Left cardiac atrium (tissue), 4 donors: ENCODE measurements at places on chromosomes 2 and 18.

DNA sequence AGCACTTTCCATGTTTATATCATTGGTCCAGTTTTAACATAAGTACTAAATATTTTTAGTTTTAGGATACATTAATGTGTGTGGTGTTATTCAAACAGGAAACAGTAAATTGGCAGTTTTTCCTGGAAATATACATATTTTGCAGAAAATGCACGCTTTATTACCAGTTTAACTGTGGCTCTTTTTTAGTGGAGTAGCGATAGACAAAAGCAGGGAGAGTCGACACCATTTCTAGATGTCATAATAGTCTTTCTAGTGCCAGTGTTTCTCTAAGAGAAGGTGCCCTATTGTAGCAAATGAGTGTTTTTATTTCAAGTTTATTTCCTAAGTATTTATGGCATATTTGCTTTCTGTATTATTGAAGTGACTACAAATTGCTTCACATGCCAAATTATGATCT is 9.1 kb upstream of the SLC35G4 start:
- no peak for DNase-seq

DNA sequence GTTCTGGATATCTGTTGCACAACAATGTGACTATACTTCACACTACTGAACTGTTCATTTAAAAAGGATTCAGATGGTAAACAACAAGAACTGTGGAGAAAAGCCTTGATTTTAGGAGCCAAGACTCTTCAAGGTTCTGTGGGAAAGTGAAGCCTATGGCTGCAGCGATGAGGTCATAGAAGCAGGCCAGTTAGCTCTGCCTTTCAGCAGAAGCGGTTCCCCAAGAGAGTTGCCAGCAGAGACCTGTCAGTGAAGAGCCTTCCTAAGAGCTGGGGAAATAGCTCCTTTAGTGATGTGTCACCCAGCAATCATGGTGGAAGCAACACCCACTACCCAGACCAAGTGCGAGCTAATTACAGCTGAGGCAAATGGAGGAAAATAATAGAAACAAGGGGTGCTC is 346.5 kb upstream of the ETAA1 start:
- no peak for DNase-seq

GRCh38 chr2:212708355-212708754 is 169.8 kb upstream of the ERBB4 start:
- DNase-seq = no peak

DNA sequence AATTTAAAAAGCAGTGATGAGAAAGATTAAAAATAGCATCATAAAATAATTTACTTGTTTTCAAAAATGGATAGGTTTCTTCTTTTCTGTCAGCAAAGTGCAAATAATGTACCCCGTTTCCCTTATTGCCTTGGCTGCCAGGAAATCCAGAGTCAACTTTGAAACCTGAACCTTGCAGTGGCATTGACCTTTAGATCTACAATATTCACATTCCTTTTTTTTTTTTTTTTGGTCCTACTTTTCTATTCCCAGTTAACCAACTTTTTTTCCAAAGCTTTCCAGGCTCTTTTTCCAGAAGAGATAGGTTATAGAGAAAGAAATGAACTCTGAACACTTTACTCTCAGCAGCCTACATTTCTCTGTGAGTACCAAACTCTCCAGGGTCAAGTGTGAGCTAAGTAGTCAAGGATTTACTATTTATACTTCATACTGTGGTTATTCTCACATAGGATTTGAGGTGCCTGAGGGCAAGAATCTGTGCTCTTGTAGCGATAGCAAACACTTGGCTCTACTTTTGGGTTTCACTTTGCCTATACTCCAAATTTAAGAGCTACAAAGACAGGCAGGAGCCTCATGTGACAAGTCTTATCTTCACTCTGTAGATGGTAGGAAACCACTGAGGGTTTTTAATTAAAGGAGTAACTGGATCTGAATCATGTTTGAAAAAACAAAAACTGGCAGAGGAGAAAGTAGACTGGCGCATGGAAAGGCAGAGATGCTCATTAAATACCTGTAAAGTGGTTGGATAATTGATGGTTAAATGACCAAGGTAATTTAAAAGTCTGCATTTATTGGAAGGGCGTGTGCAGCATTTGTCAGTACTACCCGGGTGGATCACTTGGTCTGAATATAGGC is 63.2 kb upstream of the TMEM17 start:
- DNase-seq = no peak

GRCh38 chr2:25470806-25471205 is 129.1 kb upstream of the DNMT3A start:
- no peak for DNase-seq

DNA sequence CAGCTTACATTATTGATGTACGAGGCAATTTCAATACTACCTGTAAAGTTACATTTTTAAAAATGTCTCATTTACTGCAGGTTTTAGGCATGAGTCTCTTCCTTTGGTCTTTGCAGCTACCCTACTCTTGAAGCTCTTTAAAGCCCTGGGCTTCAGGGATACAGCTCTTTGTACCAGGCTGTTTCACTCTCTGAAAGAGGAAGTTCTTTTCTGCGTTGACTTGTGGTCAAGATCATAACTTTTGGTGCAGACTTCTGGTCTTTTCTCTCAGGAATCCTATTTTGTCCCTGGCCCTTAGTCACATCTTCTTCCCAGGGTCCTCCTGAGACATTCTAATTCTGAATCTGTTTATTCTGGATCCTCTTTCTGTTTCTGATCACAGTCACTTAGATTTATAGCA is 16.6 kb upstream of the HRH4 start:
- no peak for DNase-seq

DNA sequence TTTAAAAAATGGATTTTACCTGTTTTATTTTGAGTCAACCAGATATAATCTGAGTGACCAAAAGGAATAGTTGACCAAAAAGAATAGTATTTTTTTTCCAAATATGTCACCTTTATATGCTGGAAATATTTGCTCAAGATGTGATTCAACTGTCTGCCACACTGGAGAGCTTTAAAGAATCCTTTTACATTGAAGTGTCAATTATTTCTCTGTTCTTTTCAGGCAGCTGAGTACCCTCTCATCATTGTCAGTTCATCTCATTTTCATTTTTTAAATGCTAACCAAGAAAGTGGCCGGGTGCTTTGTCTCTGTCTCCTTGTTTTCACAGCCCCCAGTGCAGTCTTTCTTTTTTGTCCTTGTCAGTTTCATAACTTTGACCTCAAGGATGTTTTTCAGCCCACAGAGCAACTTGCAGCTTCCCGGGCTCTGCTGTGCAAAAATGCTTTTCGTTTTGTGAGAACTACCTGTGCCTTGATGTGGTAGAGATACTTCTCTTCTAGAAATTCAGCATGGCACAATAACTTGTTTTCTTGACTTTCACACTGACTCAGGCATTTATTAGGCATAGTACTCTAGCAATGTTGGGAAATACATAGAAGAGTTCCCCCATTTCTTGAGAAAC is 23.4 kb upstream of the CERS6 start:
- DNase-seq = no peak

DNA sequence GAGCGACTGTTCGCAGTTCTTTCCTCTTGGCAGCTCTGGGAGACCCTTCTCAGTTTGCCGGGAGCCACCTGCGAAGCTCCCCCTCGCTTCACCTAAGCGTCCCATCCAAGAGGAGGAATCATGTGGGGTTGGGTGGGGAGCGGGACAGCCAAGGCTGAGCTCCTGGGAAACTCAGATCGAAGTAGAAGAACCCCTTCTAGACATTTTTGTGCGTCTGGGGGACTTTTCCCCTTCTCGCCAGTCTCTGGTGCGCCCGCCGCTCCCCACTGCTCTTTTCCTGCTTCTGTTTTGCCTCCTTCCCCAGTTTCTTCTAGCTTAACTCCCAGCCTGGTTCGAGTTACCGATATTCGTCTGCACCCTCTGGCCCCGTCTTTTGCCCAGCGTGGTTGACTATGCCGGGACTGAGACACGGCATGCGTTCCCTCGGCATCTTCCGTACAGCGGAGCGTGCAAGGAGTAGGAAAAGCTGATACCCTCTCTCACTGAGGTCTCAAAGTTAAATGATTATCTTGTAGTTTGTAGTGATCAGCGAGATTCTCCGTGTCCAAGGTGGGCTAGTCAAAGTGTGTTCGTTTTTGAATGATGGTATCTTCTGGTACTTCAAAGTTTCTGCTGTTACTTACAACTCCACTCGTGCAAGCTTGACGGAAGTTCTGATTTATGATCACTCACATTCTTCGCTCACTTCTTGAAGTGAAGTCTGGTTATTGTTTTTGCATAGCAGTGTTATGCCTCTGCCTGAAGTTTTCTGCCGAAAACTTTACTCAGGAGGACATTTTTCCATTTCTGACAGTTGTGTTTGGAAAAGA is 664 bp downstream of the CAMKMT start:
- DNase-seq = no peak

- DNase-seq = peak; percentile 90
Observed at GRCh38 chr2:207625014-207625907, at the start of gene METTL21A. METTL21A (minus strand) TSS chr2:207625394; CDS start chr2:207624375, 1,019 bp downstream.

GRCh38 chr2:115299199-115299598 is 856.8 kb downstream of the DPP10 start:
- no peak for DNase-seq

GRCh38 chr2:63865159-63865799 is 23.6 kb downstream of the UGP2 start:
- no peak for DNase-seq

DNA sequence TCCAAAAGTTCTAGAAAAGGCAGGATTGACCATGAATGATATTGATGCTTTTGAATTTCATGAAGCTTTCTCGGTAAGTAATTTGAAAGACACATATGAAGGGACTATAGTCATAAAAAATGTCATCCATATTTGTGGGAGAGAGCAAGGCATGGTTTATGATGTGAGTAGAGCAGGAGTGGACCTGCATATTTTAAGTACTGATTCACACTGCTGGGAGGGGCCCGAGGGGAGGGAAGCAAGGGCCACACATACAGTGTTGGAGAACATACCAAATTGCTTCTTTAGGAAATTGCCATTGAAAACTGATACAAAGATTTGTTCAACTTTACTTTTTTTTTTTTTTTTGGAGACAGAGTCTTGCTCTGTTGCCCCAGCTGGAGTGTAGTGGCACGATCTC is 39.4 kb downstream of the HADHB start:
- DNase-seq = no peak

DNA sequence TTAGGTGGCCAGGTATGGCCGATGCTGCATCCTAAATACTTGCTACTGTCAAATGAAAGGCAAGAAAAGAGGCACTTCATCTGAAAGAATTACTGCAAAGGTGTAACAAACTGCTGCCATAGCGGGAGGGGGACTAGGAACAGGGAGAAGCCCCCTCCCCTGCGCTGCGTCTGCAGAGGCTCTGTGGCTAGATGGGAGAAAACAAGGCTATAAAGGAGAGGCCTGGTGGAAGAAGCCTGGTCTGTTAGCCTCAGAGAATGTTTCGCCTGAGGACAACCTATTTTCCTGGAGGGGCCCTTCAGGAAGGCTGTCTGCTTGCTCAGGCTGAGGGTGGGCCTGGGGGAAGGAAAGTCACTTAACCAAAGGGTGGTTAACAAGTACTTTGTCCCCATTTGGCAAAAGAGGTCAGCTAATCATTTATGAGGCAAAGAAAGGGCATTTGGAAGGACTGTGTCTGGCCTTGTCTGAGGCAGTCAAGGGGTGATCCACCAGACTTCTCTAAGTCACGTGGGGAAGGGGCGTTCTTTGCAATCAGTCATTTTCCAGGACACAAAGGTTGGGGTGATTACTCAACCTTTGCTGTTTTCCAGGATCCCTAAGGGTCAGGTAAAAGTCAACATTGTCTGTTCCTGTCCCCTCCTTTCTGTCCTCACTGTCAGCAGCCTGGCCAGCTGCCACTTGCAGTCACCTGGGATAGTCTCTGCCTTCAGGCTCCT is 103.0 kb upstream of the TMEM200C start:
- no peak for DNase-seq

- DNase-seq = peak; percentile 7
Observed at GRCh38 chr2:239952251-239952650, 72.9 kb downstream of the NDUFA10 start.

GRCh38 chr2:64063454-64063853 is 44.2 kb upstream of the VPS54 start:
- no peak for DNase-seq

- no peak for DNase-seq
Observed at GRCh38 chr18:74896390-74896991, 298.8 kb downstream of the ZNF407 start.

DNA sequence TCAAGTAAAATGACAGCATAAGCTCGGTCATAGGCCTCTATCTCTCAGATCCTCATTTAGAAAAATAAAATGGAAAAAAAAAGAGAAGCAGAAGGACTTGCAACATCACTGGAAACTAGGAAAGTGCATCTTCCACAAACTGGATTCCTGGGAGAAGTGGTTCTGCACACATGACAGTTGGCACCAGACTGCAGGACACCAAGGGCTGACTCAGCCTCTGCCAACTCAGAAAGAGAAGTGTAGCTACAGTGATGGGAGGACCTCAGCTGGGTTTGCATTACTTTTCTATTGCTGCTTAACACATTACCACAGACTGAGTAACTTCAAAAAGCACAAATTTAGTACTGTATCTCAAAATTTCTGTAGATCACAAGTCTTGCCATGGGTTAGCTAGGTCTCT is 409.5 kb upstream of the GCFC2 start:
- no peak for DNase-seq

DNA sequence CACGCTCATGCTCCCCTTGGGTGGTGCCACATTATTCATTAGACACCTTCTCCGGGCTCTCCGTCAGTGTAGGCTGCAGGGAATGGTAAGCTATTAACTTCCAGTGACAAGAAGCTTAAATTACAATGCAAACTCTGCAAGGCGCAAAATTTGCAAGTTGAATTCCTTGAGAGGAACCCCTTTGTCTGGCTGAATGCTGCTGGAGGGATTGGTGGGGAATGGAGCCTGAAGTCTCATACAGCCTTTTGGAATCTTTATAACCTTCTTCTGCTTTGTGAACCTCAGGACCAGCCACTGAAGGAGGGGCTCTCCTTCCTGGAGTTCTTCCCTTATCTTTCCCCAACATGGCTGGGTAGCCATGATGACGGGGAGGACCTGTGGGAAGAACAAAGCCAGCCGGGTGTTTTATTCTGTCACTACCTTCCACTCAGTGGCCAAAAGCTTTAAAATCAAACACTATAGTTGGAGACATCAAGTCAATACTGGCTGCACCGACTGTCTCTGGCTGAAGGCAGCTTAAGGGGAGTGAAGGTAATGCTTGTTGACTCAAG is 220.9 kb upstream of the EPHA4 start:
- no peak for DNase-seq

DNA sequence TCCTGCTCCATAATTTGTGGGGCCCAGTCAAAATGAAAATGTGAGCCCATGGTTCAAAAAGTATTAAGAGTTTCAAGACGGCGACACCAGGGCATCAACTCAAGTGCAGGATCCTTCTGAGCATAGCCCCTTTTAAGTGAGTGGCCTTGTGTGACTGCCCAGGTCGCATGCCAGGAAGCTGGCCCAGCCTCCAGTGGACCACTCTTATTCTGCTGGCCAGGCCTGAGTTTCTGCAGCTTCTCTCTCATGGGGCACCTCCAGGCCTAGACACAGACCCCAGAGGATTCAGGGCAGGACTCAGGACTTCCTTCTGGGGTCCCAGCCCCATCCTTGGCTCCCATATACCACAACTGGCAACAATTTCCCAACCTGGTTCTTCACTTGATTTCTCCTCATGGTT is 83.5 kb upstream of the HAAO start:
- DNase-seq = no peak

GRCh38 chr2:10258726-10259125 is 44.0 kb upstream of the HPCAL1 start:
- DNase-seq = no peak

GRCh38 chr2:158542577-158542976 is 85.8 kb downstream of the PKP4 start:
- no peak for DNase-seq

GRCh38 chr2:129813404-129813803 is 166.1 kb upstream of the RAB6C start:
- no peak for DNase-seq

GRCh38 chr2:163659224-163659623 is 76.6 kb downstream of the FIGN start:
- no peak for DNase-seq
